Kidney epithelial cell (primary cell): ENCODE measurements at places on chromosomes 1 and 21. TPM values are rescaled to one million over a fixed set of nuclear protein-coding genes. Genes with fewer than 3 reads are reported as not detected.

- DNase-seq: no peak
Measured at GRCh38 chr1:208026880-208027438, 116.0 kb upstream of the CD34 start.

The KRTAP21-2 gene
- total RNA-seq: not detected in 2 replicates

- DNase-seq: no peak
Measured at GRCh38 chr1:31904339-31905092, 33.7 kb downstream of the PTP4A2 start.

GRCh38 chr1:72631449-72631848 lies 349.1 kb upstream of the NEGR1 start:
- no peak for DNase-seq

- DNase-seq: no peak
Measured at GRCh38 chr1:188426561-188426960, 1597.8 kb downstream of the PLA2G4A start.

The S1PR1 gene
- total RNA-seq: 0.48 and 2.7 TPM in 2 replicates

GRCh38 chr1:43255438-43256210 lies 14.2 kb upstream of the TMEM125 start:
- no peak for DNase-seq

GRCh38 chr1:231315887-231316286 lies 21.8 kb downstream of the EXOC8 start:
- no peak for DNase-seq

DNA sequence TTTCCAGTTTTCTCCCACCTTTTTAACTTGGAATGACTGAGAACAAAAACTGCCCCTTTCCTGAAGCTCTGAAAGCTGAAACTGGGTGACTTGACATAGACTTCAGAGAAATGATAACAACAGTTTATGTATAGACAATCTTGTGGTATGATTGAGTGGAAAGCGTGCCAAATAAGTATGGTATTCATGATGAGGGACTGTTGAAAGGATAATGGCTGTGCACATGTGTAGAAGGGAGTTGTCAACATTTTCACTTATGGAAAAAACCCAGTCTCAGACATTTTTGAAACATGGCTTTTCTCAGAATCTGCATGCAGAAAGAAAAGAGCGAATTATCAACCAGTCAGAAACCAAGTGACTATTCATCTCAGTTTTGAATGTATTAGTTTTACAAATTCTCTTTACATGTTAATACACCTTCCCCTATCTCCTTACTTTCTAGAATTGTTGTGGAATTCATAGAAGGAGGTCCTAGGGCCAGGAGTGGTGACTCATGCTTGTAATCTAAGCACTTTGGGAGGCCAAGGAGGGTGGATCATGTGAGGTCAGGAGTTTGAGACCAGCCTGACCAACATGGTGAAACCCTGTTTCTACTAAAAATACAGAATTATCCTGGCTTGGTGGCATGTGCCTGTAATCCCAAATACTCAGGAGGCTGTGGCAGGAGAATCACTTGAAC lies 261.2 kb downstream of the S1PR1 start:
- DNase-seq: no peak

The ZBTB8B gene
- 0.07 and 0.13 TPM in 2 replicates for total RNA-seq

The ADAMTSL4 gene
- 0.46 and 1.7 TPM in 2 replicates for total RNA-seq

DNA sequence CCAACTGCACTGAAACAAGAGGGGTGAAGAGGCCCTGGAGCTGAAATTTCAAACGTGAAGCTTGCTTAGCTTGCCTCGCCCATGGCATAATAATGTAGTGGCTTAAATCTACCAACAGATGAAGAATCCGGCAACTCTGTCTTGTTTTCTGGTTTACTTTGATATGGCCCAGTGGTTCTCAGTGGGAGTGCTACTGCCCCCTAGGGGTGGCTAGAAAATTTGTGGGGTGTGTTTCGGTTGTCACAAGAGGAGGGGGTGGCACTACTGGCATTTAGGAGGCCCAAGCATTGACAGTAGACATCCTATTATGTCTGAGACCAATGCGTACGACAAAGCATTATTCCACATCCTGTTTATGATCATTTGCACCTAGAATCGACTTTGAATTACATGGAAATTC lies 51.9 kb upstream of the C8B start:
- DNase-seq: no peak
